Retinal pigment epithelial cell (primary cell): ENCODE measurements at places on chromosomes 2 and 18.
A peak's percentile ranks its signal among the peaks of the same experiment; 100 is the strongest.

- DNase-seq = peak; percentile 82
Measured at GRCh38 chr2:23456881-23457760, 72.1 kb downstream of the KLHL29 start.

DNA sequence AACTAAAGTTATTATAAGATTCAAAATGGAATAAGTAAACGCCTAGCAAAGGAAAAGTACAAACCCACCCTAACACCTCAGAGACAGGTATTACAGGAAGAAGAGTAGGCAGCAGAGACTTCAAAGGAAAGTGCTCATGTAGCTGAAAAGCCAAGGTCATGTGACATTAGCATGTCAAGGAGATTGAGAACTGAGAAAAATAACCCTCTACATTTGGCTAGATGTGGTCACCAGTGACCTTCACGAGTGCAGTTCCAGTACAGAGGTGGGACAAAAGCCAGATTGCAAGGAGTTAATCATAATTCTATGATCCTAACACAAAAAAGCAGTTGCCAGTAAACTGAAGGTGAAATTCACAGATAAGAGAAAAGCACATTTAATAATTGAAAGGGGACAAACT, 252.7 kb downstream of the ZEB2 start:
- DNase-seq = no peak

- DNase-seq = peak; percentile 54
Measured at GRCh38 chr2:217935901-217936684, 66.7 kb downstream of the TNS1 start.

- no peak for DNase-seq
Measured at GRCh38 chr2:159832026-159832425, 34.0 kb upstream of the CD302 start.

DNA sequence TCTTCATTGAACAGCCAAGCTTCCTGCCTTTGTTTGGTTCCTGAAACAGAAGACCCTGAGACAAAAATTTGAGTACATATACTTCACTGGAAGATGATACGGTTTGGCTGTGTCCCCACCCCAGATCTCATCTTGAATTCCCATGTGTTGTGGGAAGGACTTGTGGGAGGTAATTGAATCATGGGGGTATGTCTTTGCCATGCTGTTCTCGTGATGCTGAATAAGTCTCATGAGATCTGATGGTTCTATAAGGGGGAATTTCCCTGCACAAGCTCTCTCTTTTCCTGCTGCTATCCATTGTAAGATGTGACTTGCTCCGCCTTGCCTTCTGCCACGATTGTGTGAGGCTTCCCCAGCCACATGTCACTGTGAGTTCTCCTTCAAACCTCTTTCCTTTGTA, 76.5 kb downstream of the BABAM2 start:
- no peak for DNase-seq

DNA sequence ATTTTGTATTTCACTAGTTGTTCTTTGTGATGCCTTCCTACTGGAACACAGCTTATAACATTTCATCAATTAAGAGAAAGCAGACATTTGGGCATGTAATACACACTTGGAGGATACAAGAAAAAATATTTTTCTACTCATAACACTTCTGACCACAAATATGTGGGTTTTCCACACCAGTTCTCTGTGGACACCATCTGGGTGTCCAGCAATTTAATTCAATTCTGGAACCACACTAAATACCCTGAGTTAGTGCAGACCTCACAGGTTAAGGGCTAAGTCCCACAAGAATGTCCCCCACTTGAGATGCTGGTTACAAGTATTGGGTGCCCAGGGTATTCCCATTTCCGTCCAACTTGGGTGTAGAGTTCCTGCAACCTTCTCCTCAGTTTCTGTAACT, 91.1 kb upstream of the SKOR2 start:
- no peak for DNase-seq

GRCh38 chr2:173568054-173568453, 213.4 kb downstream of the CDCA7 start:
- DNase-seq = no peak

DNA sequence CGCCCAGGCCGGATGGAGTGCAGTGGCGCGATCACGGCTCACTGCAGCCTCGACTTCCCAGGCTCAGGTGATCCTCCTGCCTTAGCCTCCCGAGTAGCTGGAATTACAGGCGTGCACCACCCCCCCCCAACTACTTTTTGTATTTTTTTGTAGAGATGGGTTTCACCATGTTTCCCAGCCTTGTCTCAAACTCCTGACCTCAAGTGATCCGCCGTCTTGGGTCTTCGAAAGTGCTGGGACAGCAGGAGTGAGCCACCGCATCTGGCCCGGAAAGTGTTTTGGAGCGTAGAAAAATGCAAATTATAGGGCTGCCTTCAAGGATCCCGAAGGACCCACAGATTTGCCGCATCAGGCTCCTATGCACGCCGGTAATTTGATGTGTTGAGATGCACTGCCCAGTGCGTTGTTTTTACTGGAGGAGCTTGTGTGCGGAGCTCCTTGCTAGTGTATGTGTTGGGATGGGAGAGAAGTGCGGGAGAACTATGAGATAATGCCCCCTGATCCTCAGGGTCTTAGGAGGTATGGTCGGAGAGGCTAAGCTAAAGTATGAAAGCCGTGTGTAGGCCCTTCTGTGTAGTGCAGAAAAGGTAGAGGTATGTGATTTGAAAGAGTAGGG, 1.2 kb upstream of the CLASP1 start:
- no peak for DNase-seq

- no peak for DNase-seq
Measured at GRCh38 chr2:691821-692761, 14.9 kb upstream of the TMEM18 start.

- no peak for DNase-seq
Measured at GRCh38 chr2:236928380-236929037, 157.2 kb upstream of the COPS8 start.

GRCh38 chr2:189281201-189281600, 101.6 kb upstream of the COL5A2 start:
- no peak for DNase-seq

DNA sequence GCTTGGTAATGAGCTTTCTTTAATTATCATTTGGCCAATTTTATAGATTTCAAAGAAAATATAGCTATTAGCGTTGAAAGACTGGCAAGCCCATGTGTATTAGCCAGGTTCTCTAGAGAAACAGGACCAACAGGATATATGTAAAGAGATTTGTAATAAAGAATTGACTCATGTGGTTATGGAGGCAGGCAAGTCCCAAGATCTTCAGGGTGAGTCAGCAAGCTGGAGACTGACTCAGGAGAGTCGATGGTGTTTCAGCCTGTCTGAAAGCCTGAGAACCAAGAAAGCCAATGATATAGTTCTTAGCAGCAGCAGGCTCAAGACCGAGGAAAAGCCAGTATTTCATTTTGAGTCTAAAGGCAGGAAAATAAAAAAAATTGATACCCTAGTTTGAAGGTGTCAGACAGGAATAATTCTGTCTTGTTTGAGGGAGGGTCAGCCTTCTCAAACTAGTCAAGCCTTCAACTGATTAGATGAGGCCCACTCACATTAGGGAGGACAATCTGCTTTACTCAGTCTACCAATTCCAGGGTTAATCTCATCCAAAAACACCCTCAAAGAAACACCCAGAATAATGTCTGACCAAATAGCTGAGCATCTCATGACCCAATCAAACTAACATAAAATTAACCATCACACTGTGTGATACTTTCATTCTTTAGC, 78.3 kb upstream of the CRIM1 start:
- DNase-seq = peak; percentile 77

- no peak for DNase-seq
Measured at GRCh38 chr2:164458792-164459191, 162.5 kb downstream of the GRB14 start.

DNA sequence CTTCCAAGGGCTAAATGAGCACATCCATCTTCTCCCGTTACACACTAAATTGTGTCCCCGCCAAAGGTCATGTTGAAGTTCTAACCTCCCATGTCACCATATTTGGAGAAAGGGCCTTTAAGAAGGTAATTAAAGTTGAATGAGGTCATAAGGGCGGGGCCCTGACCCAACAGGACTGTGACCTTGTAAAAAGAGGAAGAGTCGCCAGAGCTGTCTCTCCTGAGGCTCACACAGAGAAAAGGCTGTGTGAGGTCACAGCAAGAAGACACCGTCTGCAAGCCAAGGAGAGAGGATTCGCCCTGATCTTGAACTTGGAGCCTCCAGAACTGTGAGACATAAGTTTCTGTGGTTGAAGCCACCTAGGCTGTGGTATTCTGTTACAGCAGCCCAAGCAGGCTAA, 24.1 kb downstream of the TRABD2A start:
- DNase-seq = no peak

- no peak for DNase-seq
Measured at GRCh38 chr18:58962336-58962735, 97.7 kb downstream of the ZNF532 start.

GRCh38 chr2:230050136-230050535, 18.6 kb downstream of the SLC16A14 start:
- no peak for DNase-seq

DNA sequence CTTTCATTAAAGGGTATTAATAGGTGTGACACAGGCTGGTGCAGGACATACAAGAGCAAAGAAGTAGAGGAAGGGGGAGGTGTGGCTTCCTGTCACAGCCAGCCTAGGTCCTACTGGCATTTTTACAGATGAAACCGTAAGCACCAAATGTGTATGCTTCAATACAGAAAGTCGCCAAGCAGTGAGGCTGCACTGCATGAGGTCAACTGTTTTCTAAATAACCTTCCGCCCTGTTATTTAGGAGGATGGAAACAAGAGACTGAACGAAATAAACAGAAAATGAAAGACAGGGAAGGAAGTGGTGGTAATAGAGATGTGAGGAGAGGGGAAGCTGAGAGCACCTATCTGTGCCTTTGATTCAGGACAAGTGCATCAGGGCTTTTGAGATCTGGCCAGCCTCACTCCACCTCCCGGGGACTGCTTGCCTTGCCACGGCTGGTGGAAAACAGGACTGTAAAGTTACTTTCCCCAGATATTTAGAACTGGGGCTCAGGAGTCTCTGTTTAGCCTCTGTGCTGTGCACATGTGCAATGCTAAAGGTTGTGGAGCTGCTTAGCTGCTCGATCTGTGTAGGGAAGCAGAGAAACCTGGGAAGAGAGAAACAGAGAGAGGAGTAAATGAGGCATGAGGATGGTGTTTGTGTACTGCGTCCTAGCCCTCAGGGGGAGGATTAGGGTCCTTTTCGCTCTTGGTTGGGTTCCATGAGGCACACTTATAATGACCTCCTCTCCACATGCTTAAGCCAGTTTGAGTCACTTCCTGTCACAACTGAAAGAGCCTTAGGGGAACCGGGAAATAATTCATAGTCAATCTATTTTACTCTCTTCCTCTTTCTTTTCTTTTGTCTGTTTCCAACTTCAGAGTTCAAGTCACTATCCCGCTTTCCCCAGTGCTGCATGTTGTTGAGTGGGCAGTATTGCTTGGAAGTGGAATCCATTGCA, 62.3 kb upstream of the BOD1L2 start:
- DNase-seq = no peak

GRCh38 chr2:127653421-127654083, 7.6 kb downstream of the GPR17 start:
- DNase-seq = no peak

- no peak for DNase-seq
Measured at GRCh38 chr18:48605408-48605845, 66.6 kb downstream of the CTIF start.

DNA sequence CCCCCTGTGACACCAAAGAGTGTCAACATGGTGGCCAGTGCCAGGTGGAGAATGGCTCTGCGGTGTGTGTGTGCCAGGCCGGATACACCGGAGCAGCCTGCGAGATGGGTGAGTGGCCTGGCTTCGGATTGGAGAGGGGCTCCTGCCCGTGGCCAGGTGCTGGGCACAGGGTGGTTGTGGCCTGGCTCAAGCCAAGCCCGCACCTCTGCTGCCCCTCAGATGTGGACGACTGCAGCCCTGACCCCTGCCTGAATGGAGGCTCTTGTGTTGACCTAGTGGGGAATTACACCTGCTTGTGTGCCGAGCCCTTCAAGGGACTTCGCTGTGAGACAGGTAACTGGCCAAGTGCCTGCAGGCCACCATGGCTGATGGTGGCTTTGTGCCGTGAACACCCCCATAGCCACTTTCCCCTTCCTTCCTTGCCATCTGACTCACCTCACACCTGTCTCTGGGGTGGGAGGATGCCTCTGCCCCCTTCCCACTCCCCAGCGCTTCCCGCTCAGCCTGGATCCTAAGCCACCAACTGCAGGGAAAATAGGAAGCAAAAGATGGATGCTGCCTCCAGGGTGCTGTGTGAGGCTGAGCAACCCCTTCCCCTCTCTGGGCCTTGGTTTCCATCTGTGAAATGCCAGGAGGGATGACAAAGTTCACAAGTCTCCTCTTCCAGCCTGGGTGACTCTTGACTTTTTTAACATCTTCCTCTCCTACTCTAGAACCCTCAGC, 41.8 kb downstream of the SNED1 start:
- no peak for DNase-seq

DNA sequence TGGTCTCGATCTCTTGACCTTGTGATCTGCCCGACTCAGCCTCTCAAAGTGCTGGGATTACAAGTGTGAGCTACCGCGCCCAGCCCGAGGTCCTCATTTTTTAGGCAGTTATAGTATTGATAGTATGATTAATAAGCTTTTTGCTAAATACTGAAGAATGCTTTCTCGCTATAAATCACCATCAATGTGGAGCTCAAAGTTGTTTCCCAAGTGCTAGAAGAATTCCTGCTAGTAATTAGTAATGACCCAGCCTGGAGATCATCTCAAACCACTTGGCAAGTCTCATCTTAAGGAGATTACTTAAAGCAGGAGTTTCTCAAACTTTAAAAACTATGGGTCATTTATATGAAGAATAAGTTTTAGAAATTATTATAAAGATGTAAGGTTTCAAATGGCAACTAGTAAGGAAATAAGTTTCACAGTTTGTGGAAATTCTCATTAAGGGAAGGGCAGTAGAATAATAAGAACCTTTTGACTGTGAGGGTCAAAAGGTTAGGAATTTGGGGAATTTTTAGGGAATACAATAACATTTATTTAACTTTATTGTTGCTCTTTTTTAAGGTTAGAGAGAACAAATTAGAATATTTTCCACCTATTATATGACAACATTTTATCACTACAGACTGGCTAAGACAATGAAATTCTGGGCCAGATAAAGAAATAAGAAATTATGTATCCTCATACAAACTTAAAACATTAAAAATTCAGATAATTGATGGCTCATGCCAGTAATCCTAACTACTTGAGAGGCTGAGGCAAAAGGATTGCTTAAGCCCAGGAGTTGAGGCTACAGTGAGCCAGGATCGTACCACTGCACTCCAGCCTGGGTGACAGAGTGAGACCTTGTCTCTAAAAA, 148.6 kb upstream of the MAP3K20 start:
- DNase-seq = peak; percentile 53

DNA sequence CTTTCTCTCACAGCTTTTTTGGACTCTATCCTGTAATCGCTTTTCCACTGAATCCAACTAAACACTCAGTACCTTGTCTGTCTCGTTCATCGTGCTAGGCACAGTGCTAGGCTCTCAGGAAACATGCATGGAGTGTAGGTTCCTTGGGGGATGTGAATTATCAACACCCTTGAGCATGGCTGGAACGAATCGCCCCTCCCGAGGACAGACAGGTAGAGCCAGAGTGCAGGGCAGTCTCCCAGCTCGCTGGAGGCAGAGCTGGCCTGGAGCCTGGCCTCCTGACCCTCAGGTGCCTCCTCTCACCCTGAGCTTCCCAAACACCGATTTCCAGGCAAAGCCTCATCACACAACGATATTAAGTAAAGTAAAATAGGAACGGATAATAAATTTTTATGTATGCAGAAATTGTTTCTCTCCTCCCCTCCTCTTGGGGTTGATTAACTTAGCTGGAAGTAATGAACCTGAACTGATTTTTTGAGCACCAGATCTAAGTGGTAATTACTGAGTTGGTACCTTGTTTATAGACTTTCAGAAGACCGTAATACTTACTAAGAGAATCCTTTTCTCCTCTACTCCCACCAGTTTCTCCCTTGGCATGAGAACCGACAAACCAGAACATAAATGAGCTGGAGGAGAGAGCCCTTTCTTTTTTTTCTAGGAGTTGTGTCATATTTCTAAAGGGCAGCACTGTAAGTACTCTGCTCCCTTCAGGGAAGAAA, 90.5 kb downstream of the MSH2 start:
- no peak for DNase-seq
